ENCODE measurements at places on chromosomes 5 and 9. TPM values are rescaled to one million over a fixed set of nuclear protein-coding genes. Genes with fewer than 3 reads are reported as not detected.

CFAP157 gene
- 0.20 TPM for total RNA-seq

NME5 gene
- not detected for total RNA-seq

DNA sequence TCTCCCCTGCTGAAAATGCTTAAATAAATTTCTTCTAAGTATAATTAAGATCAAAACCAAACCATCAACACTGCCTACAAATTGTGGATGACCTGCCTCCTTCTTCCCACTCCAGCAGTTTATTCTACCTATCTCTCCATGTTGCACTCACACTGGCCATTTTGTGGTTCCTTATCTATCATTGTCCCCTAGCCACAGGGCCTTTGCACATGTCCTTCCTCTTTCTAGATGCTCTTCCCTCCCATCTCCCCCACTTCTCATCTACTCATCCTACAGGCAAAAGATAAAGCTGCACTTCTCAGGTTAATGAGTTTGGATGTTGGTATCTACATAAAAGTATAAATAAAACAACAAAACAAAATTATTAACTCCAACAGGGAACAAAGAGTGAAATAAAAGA, 70.6 kb upstream of the CCNG1 start:
- no peak overlapping the region for H3K27ac ChIP-seq
- no peak overlapping the region for H3K4me3 ChIP-seq
- H3K27me3 ChIP-seq, result peaks cover 2% of the 10 kb centered on the region
- H3K36me3 ChIP-seq, result no peaks in the 10 kb centered on the region
- no peaks in the 10 kb centered on the region for H3K4me1 ChIP-seq

DNA sequence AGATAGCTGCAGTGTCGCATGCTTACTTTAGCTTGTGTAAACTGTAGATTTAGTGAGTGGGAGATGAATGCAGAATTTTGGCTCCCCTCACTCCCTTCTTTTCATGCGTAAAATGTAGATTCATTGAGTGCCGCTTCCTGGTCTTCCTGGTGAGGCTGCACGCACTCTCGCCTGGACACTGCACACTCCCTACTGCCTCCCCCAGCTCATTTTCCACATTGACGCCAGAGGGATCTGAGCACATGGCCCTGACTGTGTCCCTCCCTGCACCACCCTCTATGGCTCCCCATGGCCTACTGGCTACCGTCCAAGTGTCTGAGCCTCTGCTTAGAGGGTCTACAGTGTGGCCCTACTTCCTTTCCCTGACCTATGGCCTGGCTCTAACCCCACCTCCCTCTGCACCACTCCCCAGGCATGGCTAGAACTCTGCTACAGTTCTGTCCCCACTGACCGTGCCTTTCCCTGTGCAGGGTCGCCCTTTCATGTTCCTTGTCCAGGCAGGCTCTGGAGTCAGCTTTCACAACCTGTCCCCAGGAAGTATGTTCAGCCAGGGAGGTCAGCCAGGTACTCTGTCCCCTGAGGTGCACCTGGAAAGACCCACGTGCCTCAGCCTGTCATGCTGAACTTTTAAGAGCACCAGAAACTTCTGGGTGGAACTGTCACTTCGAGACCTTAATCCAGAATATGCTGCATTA, 160.6 kb downstream of the COL23A1 start:
- no peak overlapping the region for H3K4me3 ChIP-seq
- H3K27me3 ChIP-seq, result no peaks in the 10 kb centered on the region
- H3K27ac ChIP-seq, result no peak overlapping the region
- DNase-seq, result no peak
- no peaks in the 10 kb centered on the region for H3K4me1 ChIP-seq

FOXD4L6 gene
- 0.16 TPM for total RNA-seq

DNA sequence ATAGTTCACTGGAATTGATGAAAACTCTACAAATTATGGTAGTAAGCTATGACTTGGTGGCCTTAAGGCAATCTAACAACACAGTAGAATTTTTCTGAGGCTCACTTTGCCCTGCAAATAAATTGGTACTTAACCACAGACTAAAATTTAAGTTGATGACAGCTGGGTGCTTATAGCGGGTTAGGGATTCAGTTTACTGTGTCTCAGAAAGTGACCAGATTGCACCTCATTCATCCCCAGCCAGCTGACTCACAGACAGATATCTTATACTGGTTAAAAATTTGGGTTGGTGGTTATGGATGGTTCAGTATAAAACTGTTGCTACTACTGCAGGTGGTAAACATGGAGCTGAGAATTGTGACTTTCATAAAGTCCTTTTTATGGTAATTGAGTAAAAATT, 2.8 kb downstream of the CKS2 start:
- peak overlapping the region; percentile 92 for H3K4me3 ChIP-seq
- no peak for DNase-seq
- H3K36me3 ChIP-seq, result peaks cover 52% of the 10 kb centered on the region
- peak overlapping the region; percentile 74 for H3K27ac ChIP-seq
- peaks cover 48% of the 10 kb centered on the region for H3K4me1 ChIP-seq

- H3K4me3 ChIP-seq, result no peak overlapping the region
- no peaks in the 10 kb centered on the region for H3K36me3 ChIP-seq
- H3K4me1 ChIP-seq, result no peaks in the 10 kb centered on the region
- no peak for DNase-seq
These were observed 113.7 kb downstream of the KLHL3 start for GRCh38 chr5:137621861-137622823.
